ENCODE measurements at places on chromosomes 7 and 10. TPM values are rescaled to one million over a fixed set of nuclear protein-coding genes. Genes with fewer than 3 reads are reported as not detected.

DNA sequence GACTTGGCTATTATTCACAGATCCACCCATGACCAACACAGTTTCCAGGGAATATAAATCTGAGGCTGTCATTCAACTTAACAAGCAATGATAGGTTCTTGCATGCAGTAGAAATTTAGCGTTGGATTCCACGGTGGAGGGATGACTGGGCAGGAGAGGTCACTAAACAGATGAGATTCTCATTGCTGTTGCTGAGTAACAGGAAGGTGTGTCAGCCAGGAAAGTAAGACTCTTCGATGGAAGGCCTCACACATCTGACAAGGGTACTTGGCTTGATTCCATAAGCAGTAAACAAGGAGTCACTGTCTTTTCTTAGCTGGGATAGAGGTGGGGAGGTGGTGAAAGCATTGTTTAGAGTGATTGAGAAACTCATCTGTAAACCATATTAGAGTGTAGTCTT is 1152.0 kb downstream of the SORCS3 start:
- no peak for DNase-seq

GRCh38 chr10:72258617-72259016 is 15.1 kb upstream of the DDIT4 start:
- DNase-seq: no peak

- DNase-seq: no peak
These were observed 65.8 kb downstream of the SLC18A2 start for GRCh38 chr10:117306674-117307073.

DNA sequence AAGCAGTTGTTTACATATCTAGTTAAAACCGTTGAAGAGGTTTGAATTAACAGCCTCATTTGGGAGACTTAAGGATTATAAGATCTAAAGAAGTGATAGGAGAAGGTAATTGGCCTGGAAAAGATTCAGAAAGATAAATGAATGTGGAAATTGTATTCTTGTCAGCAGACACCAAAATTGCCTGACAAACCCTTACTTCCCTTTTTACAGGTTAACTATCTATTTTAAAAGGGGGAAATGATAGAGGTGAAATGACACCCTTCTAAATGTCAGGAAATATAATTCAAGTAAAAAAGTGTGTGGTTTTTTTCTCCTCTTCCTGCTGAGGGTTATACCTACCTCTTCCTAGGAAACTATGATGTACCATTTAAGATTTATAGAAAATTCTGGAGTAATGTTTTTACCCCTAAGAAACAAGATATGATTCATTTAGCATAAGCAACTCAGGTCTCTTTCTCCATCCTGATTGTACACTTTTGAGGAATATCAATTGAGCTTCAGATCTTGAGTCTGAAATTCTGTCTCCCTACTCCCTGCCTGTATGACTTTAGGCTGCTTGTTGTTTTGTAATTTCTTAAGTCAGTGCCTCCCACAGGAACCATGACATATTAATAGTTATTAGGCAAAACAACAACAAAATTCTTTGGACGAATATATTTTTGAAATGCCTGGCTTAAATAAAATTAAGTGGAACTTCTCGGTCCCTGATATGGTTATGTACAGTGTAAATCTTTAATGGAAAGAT is 250.4 kb downstream of the RNLS start:
- DNase-seq: no peak

GRCh38 chr10:51008346-51008745 is 65.9 kb upstream of the PRKG1 start:
- DNase-seq: no peak

FAM171A1 gene
- polyA plus RNA-seq: 95.1 TPM

AKR1D1 gene
- polyA plus RNA-seq: 0.13 TPM

HDAC9 gene
- polyA plus RNA-seq: 12.7 TPM

DNA sequence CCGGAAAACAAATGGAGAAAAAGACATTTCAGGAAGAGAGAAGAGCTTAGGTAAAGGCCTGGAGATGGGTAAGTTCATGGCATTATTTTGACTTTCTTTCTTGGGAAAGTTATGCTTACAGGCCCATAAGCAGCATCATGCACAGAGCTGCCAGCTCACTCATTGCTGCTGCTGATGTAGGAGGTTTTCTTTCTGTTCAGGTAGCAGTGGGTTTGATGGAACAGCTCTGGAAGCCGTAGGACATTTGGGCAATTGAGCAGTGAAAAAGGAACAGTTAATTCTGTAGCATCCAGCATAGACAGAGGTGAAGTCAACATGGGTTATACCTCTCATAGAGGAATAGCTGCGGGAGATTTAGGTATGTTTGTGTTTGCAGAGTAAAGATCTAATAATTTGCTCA is 3.3 kb downstream of the CHN2 start:
- DNase-seq: no peak

EPHB4 gene
- 81.5 TPM for polyA plus RNA-seq

DENND2A gene
- polyA plus RNA-seq: 37.4 TPM

MALSU1 gene
- 49.9 TPM for polyA plus RNA-seq

DNA sequence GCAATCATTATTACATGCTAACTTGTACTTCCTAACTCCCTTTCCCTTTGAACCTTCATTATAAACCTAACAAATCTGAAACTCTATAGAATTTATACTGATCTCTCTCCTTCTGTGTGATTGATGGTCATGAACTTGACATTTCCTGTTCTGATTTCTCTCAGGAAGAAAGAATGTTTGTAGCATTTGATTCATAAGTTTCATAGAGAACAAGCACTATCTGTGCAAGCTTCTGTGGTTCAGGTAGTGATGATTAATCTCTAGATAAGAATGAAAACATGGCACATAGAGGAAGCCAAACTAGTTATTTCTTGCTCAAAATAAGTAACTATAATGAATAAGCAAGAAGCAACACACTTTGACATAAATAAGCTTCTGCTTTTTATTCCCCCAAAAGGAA is 34.2 kb downstream of the TFPI2 start:
- DNase-seq: no peak

OR6B1 gene
- polyA plus RNA-seq: not detected

DNA sequence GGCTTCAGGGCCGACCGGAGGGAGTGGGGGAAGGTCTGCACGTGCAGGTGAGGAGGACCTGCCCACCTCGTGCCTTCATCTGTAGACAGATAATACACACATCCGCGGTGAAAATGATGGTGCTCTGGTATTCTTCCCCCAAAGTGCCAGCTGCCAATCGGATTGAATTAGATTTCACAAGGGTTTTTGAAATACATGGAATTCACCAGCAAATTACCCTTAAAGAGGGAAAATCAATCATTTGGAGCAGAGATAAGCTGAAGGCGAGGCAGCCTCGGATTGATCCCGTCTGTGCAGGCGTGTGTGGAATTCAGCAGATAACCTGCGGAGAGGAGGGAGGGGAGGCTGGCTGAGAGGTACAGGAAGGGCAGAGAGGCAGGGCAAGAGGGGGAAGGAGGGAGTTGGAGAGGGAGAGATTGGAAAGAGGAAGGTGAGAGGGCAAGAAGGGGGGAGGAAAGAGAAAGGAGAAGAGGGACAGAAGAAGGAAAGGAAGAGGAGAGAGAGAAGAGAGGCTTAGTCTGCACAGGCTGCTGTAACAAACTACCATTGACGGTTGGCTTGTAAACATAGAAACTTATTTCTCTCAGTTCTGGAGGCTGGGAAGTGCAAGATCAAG is 84.2 kb downstream of the C10orf105 start:
- no peak for DNase-seq

GRCh38 chr7:17947620-17948019 is 7.3 kb upstream of the SNX13 start:
- no peak for DNase-seq

TWIST1 gene
- polyA plus RNA-seq: 6.2 TPM

ZNF680 gene
- 18.1 TPM for polyA plus RNA-seq
